Stimulated activated CD8-positive, alpha-beta memory T cell treated with anti-CD3 and anti-CD28 coated beads, Interleukin-4, amount 100 ng/mL, for 48 hours (primary cell): ENCODE measurements at places on chromosomes 3 and 15.

- no peak for DNase-seq
These were observed 4.3 kb downstream of the ZNF592 start for GRCh38 chr15:84752700-84753099.

- no peak for DNase-seq
These were observed 1018.2 kb downstream of the DIPK2A start for GRCh38 chr3:144989807-144990206.

DNA sequence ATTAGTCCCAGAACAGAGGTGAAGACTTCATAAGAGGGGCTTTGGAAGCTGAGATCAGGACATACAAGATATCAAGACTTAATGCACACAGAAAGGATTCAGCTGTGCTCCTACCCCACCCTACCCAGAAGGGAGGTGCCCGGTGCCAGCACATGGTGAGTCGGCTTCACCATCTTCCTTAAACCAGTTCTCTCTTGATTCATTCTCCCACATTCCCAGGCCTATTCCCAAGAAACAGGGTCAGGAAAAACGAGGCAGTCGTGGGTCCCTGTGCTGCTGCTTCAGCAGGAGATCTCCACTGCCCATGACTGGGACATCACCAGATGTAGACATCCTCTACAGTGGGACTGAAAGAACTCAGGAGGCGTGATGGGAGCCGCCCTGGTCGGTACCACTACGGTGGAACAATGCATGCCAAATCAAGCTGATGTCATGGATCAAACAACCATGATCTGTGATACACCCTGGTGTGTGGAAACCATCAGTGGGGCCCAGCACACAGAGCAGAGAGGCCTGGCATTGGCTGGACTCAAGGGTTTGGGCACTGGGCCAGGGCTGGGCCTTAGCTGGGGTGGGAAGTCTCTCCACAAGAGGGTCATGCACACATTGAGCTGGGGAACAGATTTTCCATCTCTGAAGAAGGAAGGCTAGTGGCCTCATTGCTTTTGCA, 41.9 kb downstream of the CCDC12 start:
- DNase-seq = no peak

GRCh38 chr3:130392266-130392665, 46.8 kb downstream of the COL6A5 start:
- no peak for DNase-seq

GRCh38 chr3:151879679-151880415, 6.4 kb downstream of the SUCNR1 start:
- no peak for DNase-seq

DNA sequence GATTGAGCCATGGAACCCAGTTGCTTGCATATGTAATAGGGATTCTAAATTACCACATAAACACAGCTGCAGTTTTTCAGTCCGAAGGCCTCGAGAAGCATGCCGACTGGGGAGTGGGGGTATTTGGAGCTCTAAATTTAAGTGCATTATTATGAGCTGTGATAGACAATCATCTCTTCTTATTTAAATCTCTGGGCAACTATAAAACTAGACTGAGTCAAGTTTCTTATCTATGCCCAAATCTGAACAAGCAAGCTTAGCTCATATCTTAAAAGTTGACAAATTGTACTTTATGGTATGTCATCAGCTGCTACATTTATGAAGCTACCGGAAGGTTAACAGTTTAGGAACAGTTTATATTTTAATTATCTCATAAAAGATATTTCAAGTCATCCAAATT, 19.5 kb upstream of the THRB start:
- no peak for DNase-seq

GRCh38 chr15:67902579-67903009, 62.7 kb upstream of the RNU6-1 start:
- DNase-seq = no peak
